ENCODE measurements at places on chromosomes 1 and 21.

GRCh38 chr1:216804111-216804510 lies 80.9 kb upstream of the ESRRG start:
- no peak for DNase-seq

DNA sequence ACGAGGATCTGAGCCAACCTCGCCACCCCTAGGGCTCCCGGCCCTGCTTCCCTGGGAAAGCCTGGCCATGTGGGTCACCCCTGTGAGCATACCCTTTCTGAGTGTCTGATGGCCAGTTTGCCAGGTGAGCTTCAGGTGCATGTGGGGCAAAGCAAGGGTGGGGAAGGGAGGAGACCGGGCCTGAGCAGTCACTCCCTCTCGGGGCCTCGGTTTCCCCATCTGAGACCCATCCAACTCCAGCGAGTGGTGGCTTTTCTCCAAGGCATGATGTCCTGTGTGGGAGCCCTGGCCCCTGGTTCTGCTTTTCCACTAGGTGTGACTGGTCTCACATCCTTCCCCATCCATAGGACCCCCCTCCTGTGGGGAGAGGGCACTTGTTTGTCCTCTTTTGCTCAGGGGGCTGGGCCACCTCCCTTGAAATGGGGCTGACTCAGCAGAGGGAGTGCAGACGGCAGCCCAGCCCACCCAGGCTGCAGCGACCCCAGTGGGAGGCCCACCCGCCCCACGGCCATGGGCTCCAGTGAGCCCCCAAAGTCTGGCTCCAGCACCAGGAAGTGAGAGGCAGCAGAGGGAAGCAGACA lies 1.7 kb upstream of the WNT9A start:
- DNase-seq: no peak

DNA sequence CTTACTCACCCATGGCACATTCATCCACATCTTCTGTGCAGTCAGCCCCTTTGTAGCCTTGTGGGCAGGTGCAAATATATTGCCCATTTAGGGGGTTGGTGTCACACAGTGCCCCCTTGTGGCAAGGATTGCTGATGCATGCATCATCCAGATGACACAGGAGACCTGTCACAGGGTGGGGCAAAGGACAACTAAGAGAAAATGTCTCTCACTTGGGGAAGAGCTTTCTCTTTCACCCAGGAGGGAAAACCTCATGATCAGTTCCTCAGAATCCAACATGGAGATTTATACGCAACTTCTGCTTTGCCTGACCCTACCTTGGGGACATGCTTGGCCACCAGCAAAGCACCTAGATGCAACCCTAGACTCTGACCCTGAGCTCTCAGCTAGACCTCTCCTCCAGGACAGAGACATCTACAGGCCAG lies 71.8 kb upstream of the ADAM30 start:
- DNase-seq: no peak

GRCh38 chr21:28410256-28410655 lies 582.4 kb downstream of the LTN1 start:
- DNase-seq: no peak

- DNase-seq: no peak
Measured at GRCh38 chr21:43467785-43468184, 40.9 kb upstream of the SIK1 start.

GRCh38 chr1:2372551-2373490 lies 18.5 kb downstream of the MORN1 start:
- DNase-seq: no peak

- no peak for DNase-seq
Measured at GRCh38 chr1:116765962-116766361, 11.7 kb downstream of the CD2 start.

DNA sequence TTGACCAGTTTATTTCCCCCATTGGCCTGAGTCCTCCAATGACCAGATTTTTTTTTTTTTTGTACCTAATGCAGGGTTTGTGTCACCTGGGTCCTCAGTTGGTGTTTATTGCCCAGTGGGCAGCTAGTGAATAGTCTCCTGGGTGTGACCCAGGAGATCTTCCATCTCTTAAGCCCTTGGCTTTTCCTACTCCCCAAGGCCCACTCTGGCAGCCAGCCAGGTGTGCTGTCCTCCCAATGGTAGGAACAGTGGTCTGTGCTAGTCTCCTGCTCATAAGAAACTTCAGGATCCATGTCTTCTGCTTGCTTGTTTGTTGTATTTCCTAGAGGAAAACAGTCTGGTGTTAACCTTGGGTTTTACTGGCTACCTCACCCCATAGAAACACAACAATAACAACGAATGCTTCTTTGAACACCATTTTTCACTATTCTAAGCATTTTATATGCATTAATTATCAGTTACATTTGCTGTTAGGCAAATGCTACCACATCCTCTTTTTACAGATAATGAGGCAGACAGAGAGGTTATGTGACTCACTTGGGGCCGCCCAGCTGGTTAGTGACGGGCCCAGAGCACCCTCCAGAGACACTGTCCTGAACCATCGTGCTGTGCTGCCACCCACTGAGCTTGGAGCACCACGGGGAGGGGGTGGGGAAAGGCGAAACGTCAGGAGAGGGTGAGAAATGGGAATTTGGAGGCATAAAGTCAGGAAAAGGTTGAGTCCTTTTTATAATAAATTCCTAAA lies 107.5 kb downstream of the HIVEP3 start:
- DNase-seq: no peak

- DNase-seq: no peak
Measured at GRCh38 chr21:39033878-39034589, 149.2 kb downstream of the PSMG1 start.

GRCh38 chr1:109986054-109986444 lies 1.5 kb downstream of the AHCYL1 start:
- no peak for DNase-seq

GRCh38 chr1:1167841-1168450 lies 5.7 kb upstream of the TTLL10 start:
- DNase-seq: no peak

DNA sequence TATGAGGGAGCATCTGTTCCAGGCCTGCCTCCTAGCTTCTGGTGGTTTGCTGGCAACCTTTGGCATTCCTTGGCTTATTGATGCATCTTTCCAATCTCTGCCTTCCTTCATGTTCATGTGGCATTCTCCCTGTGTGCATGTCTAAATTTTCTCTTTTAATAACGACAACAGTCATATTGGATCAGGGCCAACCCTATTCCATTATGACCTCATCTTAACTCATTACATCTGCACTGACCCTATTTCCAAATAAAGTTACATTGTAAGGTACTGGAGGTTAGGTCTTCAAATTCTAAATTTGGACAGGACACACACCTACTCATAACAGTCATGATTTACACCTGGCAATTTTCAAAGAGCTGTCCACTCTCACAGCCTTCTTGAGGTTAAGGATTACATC lies 117.2 kb upstream of the FGGY start:
- no peak for DNase-seq

GRCh38 chr1:20846461-20847374 lies 59.6 kb upstream of the HP1BP3 start:
- DNase-seq: no peak

- DNase-seq: no peak
Measured at GRCh38 chr1:47201179-47201578, 11.3 kb upstream of the PDZK1IP1 start.

- DNase-seq: no peak
Measured at GRCh38 chr1:189859385-189859977, 618.2 kb downstream of the BRINP3 start.

GRCh38 chr1:101247404-101248287 lies 10.8 kb downstream of the S1PR1 start:
- no peak for DNase-seq

GRCh38 chr1:183290628-183291027 lies 104.6 kb downstream of the LAMC2 start:
- no peak for DNase-seq

DNA sequence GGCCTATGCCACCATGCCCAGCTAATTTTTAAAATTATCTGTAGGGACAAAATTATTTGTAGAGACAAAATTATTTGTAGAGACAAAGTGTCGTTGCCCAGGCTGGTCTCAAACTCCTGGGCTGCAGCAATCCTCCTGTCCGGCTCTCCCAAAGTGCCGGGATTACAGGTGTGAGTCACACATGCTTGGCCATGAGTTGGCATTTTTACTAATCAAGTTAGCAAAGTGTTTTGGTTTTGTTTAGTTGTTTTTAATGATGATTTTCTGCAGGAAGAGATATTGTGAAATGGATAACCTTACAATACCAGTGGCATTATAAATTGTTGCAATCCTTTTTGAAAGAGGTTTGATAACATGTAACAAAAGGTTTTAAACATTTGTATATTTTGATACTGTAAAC lies 65.3 kb upstream of the MAGI3 start:
- DNase-seq: no peak

- DNase-seq: no peak
Measured at GRCh38 chr1:197465528-197466327, 197.7 kb downstream of the CRB1 start.
